ENCODE measurements at places on chromosomes 5 and 9. TPM values are rescaled to one million over a fixed set of nuclear protein-coding genes. Genes with fewer than 3 reads are reported as not detected.

Gene TAL2
- not detected for total RNA-seq

- no peak for DNase-seq
Observed at GRCh38 chr5:112951124-112951702, 25.4 kb upstream of the DCP2 start.

DNA sequence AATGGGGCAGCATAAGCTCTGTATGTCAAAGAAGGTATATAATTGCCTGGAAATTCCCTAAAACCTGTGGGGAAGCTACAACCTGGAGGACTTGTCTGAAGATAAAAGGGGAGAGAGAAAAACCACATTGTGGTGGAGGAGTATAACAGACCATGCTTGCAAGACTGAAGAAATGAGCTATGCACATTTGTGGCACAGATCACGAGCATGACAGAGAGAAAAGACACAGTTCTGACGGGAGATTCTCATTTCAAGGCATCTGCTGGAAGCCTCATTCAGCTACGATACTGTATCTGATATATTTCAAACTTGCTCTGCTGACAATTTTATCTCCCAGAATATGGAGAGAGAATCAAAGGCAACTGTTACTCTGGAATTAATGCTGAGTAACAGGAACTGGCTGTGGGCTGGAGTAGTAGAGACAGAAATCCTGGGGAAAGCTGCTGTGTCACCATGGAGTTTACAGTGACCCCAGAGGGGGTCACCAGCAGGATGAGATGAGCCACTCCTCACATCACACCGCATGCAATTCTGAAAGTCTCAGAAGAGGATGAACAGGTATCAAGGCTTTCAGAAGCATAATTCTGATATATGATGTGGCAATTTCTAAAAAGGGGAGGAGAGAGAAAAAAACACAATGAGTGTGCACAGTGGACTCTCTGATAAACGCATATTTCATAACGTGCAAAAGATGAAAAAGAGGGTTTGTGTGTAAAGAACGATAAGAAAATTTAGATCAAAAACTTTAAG lies 528.8 kb downstream of the IRX1 start:
- DNase-seq = no peak

DNA sequence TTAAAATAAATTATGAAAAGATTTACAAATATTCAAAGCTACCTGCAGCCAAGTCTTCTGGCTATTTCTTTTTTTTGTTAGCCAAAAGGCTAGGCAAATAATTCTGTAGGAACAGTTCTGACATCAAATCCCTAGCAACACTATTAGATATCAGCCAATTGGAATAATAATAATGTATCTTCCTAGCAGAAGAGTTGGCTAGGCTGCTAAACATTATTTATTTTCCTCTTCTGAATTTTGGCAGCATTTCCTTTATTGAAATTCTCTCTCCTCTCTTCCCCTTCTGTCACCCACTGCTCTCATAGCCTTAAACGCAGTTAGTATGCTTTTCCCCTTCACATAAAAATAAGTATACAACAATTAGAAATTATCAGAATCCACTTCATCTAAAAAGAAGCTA lies 42.6 kb downstream of the ZDHHC21 start:
- DNase-seq = no peak

DNA sequence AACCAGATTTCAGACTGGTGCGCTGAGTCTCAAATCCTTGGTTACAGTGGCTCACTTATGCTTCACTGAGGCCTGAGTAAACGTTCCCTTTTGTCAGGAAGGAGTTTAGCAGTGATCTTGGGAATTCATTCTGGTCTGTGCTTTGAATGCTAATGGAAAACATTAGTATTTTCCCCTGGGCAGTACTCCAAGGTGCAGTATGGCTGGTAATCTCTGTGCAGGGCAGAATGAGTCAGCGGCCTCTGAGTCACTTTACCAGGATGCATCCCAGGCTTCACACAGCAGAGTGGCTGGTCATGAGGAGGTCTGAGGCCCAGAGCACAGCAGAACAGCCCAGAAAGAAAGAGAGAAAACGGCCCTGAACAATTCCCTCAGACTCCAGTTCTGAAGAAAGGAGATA lies 54.0 kb downstream of the PCA3 start:
- DNase-seq = peak; percentile 67

DNA sequence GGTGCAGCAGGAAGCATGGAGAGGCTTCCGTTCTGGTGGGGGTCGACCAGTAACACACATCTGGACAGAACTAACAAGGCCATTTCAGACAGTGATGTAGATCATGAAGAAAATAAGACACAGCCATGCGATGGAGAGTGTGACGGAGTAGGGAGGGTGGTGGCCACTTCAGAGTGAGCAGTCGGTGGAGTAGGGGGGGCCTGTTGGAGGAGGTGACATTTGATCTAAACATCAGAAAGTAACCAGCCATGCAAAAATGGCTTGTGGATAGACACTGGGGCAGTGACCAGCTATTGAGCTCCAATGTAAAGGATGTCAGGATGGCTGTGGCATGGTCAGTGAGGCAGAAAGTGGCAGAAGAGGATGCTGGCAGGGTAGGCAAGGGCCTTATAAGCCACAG lies 65.9 kb downstream of the PPARGC1B start:
- no peak for DNase-seq

GRCh38 chr5:67149057-67149950 lies 47.3 kb downstream of the CD180 start:
- no peak for DNase-seq

- no peak for DNase-seq
Observed at GRCh38 chr9:27278374-27278773, 18.6 kb downstream of the EQTN start.

Gene PIK3R1
- 90.5 TPM for total RNA-seq

Gene SPATA31A3
- total RNA-seq = not detected

Gene PDCD1LG2
- 10.7 TPM for total RNA-seq

DNA sequence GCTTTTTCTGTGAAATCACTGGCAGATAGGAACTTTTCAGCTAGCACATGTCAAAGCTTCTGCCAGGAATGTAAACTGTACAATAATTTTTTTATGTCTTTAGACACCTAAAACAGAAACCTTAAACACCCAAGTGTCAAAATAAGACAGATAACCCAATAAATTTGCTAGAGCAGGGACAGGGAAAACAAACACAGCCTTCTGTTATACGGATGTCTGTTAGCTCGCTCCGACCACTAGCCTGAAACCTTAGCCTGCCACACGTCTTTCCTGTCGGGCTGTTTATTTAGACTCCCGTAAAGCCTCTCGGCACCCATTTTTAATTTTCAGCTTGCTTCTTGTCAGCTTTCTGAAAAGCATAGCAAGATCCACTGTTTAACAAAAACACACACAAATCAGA lies 355.4 kb upstream of the SLC24A2 start:
- DNase-seq = no peak

- DNase-seq = peak; percentile 63
Observed at GRCh38 chr5:149320791-149321330, 24.4 kb upstream of the GRPEL2 start.

Gene GPR151
- total RNA-seq = not detected

DNA sequence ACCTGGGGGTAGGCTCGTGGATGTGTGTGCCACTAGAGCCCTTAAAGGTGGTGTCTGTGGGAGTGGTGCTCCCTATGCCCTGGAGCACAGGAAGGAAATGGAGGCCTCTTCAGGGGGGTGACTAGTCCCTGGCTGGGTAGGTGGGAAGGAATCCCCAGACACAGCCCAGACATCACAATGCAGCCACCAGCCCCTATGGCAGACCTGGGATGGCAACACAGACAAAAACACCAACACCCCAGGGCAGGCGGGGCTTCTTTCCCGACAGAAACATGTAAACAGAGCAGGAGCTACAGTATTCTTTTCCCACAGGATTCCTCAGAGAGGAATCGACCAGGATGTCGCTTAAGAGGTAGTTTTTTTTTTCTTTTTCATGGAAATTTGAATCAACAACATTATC lies 10.4 kb upstream of the NR5A1 start:
- DNase-seq = no peak

- DNase-seq = no peak
Observed at GRCh38 chr9:108191065-108191464, 664.7 kb downstream of the ACTL7B start.

- no peak for DNase-seq
Observed at GRCh38 chr5:141585594-141585993, 33.2 kb downstream of the DIAPH1 start.

GRCh38 chr5:50856401-50857119 lies 190.1 kb downstream of the PARP8 start:
- no peak for DNase-seq

- no peak for DNase-seq
Observed at GRCh38 chr5:31355337-31355736, 161.9 kb downstream of the CDH6 start.

- no peak for DNase-seq
Observed at GRCh38 chr9:120619751-120620655, 40.0 kb upstream of the CDK5RAP2 start.

Gene MARVELD2
- total RNA-seq = 0.63 TPM

GRCh38 chr5:94613583-94613982 lies 4.8 kb downstream of the KIAA0825 start:
- no peak for DNase-seq

Gene MLANA
- total RNA-seq = not detected

Gene TXNDC8
- not detected for total RNA-seq

Gene SPATA31C1
- not detected for total RNA-seq

Gene OR1Q1
- total RNA-seq = not detected

- no peak for DNase-seq
Observed at GRCh38 chr5:33969572-33970452, 14.7 kb downstream of the SLC45A2 start.

DNA sequence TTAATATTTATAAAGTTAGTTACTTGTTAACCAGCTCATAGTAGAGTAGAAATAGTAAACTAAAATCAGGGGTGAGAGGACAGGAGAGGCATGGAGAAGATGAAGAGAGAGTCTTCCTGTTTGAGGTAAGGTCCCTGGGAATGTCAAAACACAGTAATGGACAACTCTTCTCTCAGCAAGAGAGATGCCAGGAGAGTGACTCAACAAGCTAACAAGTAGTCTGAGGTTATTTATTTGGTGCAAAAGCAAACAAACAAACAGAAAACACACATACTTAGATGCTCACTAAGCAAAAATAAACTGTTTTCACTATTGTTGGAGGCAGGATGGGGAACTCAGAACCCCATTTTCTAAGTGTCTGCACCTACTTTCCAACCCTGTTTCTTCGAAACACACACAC lies 333.2 kb upstream of the RFX3 start:
- DNase-seq = no peak

- no peak for DNase-seq
Observed at GRCh38 chr9:128902351-128903078, 18.3 kb upstream of the PHYHD1 start.

Gene MSX2
- 1.4 TPM for total RNA-seq

Gene COL15A1
- 20.7 TPM for total RNA-seq

- no peak for DNase-seq
Observed at GRCh38 chr9:99114049-99114440, 9.1 kb downstream of the TGFBR1 start.

Gene IL5
- not detected for total RNA-seq

Gene ANKRD20A1
- 1.3 TPM for total RNA-seq

Gene ACSL6
- total RNA-seq = 1.4 TPM

GRCh38 chr5:60541980-60542379 lies 158.0 kb downstream of the DEPDC1B start:
- no peak for DNase-seq

Gene CTNND2
- 0.36 TPM for total RNA-seq

GRCh38 chr5:74239261-74239660 lies 401.3 kb downstream of the ENC1 start:
- no peak for DNase-seq

Gene CLIC3
- total RNA-seq = 0.95 TPM

Gene PDE6A
- total RNA-seq = not detected

- no peak for DNase-seq
Observed at GRCh38 chr5:82622711-82623514, 344.8 kb upstream of the RPS23 start.

Gene TERT
- not detected for total RNA-seq

DNA sequence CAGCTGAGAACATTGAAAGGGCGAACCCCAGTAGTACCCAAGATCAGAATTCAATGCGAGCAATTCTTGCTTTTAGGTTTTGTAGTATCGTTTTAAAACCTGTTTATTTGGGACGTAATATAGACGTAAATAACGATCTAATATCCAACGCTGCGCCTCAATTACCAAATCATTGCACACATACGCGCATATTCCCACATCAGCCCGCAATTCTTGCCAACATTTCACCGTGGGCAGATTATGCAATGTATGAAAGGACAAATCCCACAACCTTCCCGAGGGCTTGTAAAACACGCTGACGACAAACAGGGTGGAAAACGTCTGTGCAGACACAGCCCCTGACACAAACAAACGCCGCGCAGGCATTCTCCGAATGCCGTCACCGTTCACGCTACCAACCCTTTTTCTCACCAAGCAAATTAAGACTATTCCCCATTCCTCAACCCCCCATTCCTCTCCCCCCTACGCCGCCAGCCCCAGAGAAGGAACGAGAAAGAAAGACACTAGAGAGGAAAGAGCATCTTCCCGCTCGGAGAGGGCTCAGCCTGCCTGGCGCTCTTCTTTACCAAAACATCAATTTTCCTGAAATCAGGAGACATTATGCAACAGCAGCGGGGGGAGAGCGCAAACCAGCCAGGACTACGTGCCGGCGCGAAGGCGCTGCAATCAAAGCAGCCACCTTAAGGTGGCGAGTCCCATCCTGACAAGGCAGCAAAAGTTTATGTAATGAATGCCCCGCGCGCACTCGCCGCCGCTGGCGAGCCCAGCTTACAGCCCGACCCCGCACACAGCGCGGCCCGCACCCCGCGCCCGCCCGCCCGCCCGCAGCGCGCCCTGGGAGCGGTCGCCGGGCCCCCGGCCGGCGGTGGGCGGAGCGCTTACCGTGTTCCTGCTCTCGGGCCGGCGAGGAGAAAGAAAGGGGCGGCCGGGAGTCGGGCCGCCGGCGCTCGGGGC lies 597 bp downstream of the NFIL3 start:
- peak; percentile 45 for DNase-seq

- no peak for DNase-seq
Observed at GRCh38 chr9:84057662-84058061, 77.1 kb downstream of the RMI1 start.

GRCh38 chr5:180291943-180292831 lies at the start of gene MAPK9:
MAPK9 (minus strand) TSS chr5:180292083; CDS start chr5:180280561, 11,522 bp downstream.
- peak; percentile 57 for DNase-seq

DNA sequence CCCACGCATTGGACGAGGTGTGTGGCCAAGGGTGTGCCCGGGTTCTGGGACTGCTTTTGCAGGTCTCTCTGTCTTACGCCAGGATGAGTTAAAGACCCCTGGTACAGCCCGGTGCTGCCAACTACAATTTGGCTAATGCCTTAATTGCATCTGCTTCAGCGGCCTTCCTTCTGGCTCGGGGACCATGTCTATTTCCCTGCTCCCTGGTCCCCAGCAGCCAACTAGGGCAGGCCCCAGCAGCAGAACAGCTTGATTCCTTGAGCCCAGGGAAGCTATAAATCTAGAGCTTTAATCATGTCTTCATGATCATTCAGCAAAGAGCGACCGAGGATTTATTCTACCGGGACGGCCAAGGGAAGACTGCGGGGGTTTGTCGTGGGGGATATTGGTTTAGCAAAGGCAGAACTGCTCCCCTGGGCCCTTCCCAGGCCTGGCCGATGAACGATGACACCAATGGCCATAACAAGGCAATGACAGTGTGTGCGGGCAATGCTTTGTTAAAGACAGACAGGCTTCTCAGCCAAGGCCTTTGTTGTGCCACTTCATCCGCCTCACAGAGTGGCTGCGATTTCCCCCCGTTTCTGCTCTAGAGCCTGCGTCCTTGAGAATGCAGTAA lies 51.4 kb downstream of the CFAP77 start:
- no peak for DNase-seq
